Mesendoderm (in vitro differentiated cells): ENCODE measurements at places on chromosomes 5 and 9.

GRCh38 chr5:158198636-158199035 is 339.7 kb upstream of the CLINT1 start:
- peak; percentile 81 for DNase-seq

- DNase-seq, result peak; percentile 62
Observed at GRCh38 chr5:52989025-52989780, at the start of gene ITGA2. TSS of gene ITGA2 (plus strand) at chr5:52989352. CDS start at chr5:52989469, 117 bp downstream.

- no peak for DNase-seq
Observed at GRCh38 chr9:89655990-89656657, 51.3 kb downstream of the GADD45G start.

DNA sequence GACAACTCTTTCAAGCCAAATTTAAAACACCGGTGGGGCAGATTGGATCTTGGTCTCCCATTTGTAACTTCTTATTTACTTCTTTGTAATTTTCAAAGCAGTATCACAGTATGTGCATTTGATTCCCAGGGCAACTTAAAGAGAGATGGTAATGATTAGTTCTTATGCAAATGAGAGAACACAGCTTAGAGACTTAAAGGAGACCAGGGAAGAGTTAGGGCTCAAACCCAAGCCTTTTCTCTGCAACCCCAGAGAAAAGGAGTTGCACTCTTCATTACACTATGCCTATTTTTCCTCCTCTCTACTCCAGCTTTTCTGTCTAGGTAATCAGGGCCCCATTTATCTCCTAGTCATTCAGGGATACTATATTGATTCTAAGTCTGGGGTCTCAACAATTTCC is 237.8 kb upstream of the NMUR2 start:
- peak; percentile 11 for DNase-seq

GRCh38 chr9:69835277-69836080 is 14.9 kb downstream of the CFAP95 start:
- DNase-seq, result no peak

- no peak for DNase-seq
Observed at GRCh38 chr5:160938532-160938931, 86.5 kb upstream of the ATP10B start.

DNA sequence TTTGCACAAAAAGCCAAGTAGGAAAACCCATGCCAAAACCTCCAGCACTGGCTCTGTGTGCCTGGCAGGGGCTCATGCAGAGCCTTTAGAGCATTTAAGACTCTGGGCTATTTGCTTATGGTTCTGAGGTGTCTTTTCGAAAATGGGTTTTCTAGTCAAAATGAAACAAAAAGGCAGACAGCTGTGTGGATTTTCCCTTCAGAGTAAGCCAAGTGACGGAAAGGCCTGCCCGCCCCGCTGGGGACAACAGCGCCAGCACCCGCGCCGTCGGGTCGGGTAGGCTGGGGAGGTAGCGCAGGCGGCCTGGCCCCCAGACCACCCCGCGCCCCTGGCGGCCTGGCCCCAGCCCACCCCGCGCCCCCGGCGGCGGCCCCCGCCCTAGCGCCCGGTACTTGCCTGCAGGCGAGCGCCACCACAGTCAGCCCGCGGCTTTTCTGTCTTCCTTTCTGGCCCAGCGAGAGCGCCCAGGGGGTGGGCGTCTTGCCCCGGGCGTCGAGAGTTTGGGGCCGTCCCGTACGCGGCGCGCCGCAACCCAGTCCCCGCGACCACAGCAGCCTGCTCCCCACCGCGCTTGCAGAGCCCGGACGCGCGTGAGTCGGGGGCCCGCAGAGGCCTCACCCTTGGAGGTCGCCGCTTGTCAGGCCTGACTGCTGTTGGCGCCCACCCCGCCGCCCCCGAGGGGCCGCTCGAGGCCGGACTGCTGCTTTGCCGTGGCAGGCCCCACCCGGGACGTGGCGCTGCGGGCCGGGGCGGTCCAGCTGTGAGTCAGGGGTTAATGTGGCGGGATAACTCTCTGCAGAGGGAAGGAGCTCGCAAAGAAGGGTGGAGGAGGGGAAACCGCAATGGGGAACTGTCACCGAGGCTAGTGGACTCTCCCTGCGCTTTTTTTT is at the start of gene TICAM2:
TSS of gene TICAM2 (minus strand) at position 779 of the 890 bp plus-strand sequence. CDS start 21,223 bp downstream, outside the sequence.
- DNase-seq, result peak; percentile 74

DNA sequence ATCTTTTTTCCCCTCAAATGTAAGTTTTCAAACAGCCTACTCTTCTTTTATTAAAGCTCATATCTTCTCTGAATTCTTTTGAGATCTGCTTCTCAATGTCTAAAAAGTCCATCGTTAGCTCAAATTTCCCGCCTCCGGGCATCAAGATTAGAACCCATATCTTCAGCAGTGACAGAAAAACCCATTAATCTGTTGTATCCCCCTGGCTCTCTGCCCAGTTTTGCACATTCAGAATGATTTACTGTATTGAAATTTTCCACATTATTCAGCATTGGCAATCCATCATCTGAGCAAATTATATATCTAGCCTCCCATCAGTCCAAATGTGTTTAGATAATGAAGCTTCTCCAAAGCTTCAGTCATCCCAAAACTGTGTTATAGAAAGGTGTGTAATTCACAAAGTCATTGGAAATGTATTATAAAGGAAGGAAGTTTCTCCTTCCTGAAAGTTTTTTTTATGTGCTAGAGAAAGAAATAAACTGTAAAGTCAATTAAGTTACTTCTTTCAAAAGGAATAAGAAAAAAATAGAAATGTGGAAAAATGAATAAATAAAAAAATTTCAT is 849.9 kb downstream of the MAT2B start:
- DNase-seq, result no peak

DNA sequence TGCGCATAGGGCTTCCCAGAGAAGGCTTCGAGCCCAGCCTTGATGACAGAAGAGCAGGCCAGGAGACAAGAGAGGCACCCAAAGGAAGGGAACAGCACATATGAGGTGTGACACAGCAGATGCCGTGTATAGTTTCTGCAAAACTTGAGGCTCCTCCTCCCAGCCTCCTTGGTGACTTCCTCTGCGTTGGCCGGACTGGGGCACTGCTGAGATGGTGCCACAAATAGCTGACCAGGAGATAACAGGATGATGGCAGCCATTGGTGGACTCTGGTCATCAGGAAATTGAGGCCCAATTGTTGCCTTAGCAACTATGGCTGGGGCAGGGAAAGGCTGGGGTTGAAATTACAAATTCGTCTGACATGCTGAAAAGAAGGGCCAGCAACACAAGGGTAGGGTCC is 4.8 kb upstream of the ZNF79 start:
- DNase-seq, result no peak

DNA sequence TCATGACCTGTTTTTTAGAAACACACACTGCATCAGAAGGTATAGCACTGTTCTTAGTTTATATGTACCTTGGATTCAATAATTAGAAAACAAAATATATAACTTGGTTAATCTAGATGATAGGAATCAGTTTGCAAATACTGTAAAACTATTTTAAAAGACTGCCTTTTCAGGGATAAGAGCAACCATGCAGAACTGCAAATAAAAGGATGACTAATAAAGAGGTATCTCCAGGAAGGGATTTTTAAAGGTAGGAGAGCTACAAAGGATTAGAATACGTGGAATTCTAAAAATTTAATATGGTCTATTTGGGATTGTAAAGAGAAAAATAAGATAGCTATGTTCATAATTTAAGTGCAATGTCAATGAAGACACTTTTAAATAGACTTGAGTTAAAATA is 9.4 kb downstream of the GABRA1 start:
- no peak for DNase-seq

DNA sequence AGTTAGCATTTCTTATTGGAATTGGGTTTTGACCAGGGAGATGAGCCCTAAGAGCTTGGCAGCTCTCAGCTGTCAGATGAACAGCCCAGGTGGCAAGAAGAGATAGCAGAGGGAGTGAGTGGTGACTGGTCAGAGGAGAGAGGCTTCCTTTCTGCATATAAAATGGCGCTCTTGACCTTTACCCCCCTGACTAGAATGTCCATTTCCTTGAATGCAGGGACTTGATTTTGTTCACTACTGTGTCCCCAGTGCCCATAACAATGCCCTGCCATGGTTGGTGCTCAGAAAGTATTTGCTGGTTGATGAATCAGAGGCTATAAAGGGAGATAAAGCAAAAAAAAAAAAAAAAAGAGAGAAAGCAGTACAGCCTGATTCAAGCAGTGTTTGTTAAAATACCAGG is 7.2 kb downstream of the CHMP5 start:
- no peak for DNase-seq

DNA sequence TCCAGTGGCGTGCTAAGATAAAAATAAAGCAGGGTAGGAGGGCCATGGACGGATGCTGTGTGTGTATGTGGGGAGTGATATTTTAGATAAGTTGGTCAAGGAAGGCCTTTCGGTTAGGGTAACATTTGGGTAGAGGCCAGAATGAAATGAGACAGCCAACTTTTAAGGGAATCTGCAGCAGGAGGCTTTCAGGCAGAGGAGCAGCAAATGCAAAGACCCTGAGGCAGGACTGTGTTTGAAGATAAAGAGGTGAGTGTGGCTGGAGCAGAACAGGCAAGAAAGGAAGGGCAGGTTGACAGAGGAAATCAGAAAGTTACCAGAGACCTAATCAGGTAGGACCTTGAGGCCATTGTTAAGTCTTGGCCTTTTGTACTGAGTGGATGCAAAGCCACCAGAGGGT is 106.2 kb downstream of the MAST4 start:
- DNase-seq, result no peak

DNA sequence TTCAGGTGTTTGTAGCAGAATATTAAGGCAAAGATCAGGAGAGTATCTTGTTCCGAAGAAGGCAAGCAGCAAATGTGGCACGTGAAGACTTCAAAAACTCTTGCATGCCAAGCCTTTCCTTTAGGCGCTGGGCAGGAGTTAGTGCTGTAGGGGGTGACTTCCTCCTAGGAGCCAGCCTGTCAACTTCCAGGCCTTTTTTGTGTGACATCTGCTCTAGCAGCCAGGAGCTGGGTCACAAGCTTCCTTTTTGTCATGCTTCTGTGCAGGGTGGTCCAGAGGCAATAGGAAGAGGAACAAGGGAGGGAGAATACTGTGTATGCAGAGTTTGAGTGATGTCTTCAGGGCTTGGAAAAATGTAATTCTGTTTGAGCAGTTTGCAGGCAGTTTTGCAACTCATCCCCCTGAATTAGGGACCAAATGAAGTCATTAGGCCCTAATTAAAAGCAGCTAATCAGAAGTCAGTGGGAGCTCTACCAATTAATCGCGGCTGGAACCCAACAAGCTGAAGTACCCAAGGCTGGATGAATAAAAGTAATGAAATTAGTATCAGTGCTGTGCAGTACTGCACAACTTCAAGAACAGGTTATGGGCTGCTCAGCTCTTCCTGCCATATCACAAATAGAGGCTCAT is 53.5 kb downstream of the TLR4 start:
- no peak for DNase-seq

- DNase-seq, result no peak
Observed at GRCh38 chr9:93026640-93027039, 31.9 kb upstream of the SUSD3 start.

DNA sequence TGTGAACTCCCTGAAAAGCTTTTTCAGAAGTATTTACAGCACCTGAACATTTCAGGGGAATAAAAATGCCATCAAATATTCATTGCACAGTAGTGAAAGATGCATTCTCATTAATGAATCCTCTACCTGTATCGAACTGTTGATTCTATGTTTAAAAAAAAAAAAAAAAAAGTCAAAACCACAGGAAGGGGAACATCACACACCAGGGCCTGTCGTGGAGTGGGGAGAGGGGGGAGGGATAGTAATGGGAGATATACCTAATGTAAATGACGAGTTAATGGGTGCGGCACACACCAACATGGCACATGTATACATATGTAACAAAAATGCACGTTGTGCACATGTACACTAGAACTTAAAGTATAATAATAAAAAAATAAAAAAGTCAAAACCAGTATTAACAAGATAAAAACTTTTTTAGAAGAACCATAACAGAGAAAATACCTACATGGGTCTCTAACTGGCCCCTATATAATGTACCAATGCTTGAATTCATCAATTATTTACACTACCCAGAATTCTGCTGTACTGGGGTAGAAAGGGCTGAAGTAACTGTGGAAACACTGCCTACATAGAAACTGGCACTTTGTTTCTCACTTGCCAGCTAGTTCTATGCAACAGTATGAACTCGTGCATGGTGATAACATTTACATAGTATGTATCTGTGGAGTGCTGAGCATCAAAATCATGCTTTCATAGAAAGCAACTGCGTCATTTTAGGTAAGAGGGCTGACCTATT is 48.9 kb downstream of the GNAQ start:
- no peak for DNase-seq

GRCh38 chr5:53431665-53432064 is 48.8 kb upstream of the FST start:
- DNase-seq, result no peak

DNA sequence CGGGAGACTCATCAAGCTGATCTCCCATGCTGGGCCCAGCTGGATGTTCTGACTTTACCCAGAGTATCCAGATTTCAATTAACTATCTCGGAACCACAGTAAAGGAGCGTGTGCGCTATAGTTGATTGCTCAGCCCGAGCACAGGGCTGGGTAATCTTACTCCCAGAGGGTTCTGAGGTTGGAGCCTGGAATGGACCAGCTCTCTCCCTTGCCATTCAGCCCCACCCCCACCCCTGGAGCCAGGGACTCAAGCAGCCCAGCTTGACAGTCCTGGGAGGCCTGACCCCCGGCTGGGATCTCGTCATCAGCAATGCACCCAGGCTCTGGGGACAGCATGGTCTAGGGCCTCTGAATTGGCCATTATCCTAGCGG is 23.7 kb upstream of the PTGES start:
- no peak for DNase-seq

GRCh38 chr9:28832168-28832770 is 1259.0 kb upstream of the C9orf72 start:
- DNase-seq, result no peak

DNA sequence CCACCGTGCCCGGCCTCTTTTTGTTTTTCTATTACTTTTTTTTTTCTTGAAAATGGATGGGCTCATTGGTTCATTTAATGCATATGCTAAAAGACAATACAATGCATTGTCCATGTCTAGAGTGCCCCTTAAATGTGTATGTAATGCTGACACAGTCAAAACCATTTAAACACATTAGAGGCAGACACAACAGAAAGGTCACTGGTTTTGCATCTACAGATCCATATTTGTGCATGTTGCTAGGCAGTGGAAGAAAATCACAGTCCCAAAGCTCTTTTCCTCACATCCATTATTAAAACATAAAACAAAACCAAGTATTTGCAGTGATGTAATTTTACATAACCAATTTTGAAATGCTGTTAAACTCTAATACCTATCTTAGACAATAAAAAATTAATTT is 389.0 kb downstream of the TAF11L14 start:
- DNase-seq, result no peak

DNA sequence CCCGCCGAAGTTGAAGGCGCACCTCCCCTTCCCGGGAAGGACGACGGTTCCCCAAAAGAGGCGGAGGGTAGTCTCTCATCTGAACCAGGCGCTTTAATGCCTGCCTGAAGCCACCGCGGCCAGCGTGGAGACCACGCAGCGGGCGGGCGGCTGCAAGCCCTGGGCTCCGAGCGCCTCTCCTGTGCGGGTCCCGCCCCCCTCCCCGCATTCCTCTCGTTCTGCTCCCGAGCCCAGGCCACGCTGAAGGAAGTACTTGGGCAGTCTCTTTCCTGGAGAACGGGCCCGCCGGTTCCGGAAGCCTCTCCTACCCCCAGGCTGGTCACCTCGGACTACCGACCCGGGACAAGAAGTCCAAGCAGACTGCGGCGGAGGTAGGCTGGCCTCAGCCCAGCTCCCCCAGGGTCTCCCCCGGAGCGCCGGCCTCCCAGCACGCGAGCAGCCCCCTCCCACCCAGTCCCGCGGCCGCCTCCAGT is 571 bp downstream of the PPIC start:
- peak; percentile 74 for DNase-seq

GRCh38 chr5:14057289-14057688 is 85.9 kb upstream of the TRIO start:
- no peak for DNase-seq
